Activated T-helper 9 cell treated with anti-CD3 and anti-CD28 coated beads, Interleukin-2, amount 50 U/mL, for 16 hours (primary cell): ENCODE measurements at places on chromosomes 3 and 15.

GRCh38 chr3:94331831-94332230 lies 269.0 kb downstream of the NSUN3 start:
- DNase-seq: no peak

GRCh38 chr3:130795396-130795795 lies 48.8 kb upstream of the PIK3R4 start:
- DNase-seq: no peak

DNA sequence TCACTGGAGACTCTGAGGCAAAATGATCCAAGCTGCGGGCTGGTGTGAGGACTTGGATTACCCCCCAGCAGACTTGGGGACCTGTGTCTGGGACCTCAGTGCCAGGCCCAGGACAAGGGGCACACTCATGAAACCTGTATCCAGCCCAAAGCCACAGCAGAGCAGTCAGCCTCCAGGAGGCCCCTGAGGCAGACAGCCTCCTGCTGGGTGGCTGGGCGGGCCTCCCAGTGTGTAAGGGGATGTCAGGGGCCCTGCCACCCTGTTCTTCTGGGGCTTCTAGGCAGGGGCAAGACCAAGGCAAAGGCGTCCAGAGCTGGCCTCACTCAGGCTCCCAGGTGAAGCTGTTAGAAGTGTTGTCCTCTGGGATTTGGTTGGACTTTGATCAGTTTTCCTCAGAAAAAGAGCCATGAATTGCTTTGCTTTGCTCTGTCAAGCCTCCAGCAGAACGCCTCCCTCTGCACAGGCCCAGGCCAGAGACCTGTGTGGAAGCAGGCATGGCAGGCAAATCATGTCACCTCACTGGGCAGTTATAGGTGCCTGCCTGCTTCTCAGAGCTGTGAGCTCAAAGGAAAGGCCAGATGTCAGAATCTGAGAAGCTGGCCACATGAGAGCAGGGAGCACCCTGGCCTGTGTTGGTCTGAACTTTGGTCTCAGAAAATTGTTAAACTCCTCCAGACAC lies 77.4 kb downstream of the SMAD6 start:
- DNase-seq: no peak

- DNase-seq: no peak
Measured at GRCh38 chr3:140463355-140463754, 214.5 kb upstream of the TRIM42 start.

DNA sequence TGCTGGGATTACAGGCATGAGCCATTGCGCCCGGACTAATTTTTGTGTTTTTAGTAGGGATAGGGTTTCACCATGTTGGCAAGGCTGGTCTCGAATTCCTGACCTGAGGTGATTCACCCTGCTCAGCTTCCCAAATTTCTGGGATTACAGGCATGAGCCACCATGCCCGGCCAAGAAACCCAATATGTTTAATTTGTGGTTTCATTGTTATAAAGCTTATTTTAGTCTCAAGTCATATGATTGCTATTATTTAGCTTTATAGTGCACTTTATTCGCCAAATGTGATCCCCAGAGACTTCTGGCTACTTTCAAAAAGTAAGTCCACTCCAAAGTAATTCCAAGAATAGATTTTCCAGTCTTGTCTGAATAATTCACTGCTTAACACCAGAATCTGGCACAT lies 19.3 kb upstream of the SLC4A7 start:
- no peak for DNase-seq

- DNase-seq: no peak
Measured at GRCh38 chr15:45114076-45114750, at the start of the genes DUOX2 and DUOXA2. Gene DUOX2, minus strand, starts transcription at chr15:45114172. Its CDS starts 761 bp downstream, at chr15:45113411. Gene DUOXA2, plus strand, starts transcription at chr15:45114326. Its CDS starts 280 bp downstream, at chr15:45114606.

GRCh38 chr3:178785961-178786360 lies 249.7 kb downstream of the KCNMB2 start:
- DNase-seq: no peak

DNA sequence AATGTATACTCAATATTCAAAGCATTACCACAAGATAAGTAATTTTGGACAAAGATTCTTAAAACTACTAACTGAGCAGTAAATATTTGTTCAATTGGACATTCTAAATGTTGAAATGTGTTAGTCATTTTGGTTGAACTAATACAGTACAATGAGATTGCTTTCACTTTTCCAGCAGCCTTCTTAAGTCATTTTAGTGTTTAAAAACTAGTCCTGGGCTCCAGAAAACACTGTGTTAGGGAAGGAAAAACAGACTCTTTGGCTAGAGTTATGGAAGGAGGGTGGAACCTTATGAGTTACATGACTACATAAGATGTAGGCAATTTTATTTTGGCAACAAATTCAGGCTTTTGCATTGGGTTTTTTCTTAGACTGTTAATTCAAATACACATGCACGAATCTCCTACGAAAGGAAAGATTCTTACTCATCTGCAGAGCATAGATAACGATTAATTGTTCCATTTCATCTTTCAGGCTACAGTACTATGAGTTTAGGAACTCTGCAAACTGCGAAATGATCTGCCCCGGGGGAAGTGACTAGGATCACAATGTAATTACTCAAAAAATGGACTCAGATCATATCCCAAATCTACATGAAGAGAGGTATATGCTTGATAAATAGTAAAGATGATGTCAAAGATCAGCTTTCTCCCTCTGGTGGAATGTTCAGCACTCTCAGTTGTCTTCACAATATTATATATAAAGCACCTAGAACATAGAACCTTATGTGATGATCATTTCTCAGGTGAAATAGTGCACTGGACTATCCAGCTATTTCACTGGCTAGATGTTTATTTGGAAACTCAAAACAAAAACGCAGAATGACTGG lies 492.8 kb upstream of the MDFIC2 start:
- no peak for DNase-seq

- DNase-seq: no peak
Measured at GRCh38 chr15:88498996-88499395, 31.5 kb downstream of the MRPS11 start.
